ENCODE measurements at places on chromosomes 2 and 18.

- DNase-seq, result no peak
These were observed 682.0 kb upstream of the ID2 start for GRCh38 chr2:7999683-8000476.

- no peak for DNase-seq
These were observed 96.6 kb downstream of the NEDD4L start for GRCh38 chr18:58140387-58141325.

GRCh38 chr18:13147130-13147529, 71.4 kb upstream of the LDLRAD4 start:
- no peak for DNase-seq

- DNase-seq, result no peak
These were observed 56.5 kb downstream of the TCF7L1 start for GRCh38 chr2:85189606-85190270.

- DNase-seq, result no peak
These were observed 6.0 kb upstream of the NFE2L2 start for GRCh38 chr2:177270531-177270930.

DNA sequence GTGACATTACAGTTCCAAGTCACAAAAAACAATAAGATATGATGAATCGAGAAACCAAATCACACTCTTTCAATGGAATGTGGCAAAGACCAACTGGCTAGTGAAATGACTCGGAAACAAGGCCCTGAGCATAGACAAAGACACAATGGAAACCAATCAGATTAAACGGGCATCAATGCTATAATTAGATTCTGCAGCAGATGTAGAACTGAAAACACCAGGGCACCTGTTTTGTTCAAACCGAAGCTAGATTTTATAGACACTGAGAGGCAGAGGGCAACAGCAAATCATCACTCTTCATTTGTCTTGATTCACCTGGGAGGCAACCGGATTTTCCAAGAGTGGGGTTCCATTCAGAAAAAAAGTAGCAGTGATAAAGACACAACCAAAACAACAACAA, 92.8 kb upstream of the BARD1 start:
- no peak for DNase-seq

- no peak for DNase-seq
These were observed 87.1 kb downstream of the RTP5 start for GRCh38 chr2:241956521-241957110.

GRCh38 chr2:174673440-174673839, 75.8 kb upstream of the WIPF1 start:
- no peak for DNase-seq

DNA sequence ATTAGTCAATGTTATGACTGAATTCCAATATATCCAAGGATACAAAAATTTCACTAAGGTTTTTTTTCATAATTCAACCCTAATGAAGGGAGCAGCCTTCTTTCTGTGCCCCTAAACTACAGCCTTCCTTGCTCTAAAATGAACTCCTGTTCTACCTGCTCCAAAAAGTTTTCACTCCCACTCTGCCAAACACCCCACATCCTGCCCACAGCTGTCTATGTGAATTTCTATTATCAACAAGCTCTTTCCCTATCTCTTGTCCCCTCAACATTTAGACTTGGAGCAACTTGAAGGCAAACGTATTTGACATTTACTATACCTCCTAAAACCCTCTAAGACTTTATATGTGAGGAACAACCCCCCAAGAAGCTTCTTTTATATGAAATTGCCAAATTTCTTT, 2.5 kb downstream of the STAT4 start:
- DNase-seq, result no peak

DNA sequence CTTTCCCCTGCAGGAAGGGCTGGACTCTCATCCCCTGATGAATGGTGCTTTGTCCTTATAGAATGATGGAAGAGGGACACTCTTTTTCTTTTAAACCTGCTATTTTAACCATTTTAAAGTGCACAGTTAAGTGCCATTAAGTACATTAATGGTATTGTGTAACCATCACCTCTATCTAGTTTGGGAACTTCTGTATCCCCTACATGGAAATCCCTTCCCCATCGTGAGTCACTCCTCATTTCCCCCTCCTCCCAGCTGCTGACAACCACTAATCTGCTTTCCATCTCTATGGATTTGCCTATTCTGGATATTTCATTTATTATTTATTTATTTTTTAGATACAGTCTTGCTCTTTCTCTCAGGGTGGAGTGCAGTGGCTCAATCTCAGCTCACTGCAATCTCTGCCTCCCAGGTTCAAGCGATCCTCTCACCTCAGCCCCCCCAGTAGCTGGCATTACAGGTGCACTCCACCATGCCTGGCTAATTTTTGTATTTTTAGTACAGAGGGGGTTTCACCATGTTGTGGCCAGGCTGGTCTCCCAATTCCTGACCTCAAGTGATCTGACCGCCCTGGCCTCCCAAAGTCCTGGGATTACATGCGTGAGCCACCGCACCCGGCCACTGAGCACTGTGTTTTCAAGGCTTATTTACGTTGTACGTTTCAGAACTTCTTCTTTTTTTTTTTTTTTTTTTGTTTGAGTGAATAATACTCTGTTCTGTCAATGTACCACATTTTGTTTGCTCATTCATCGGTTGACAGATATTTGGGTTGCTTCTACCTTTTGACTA, 15.8 kb downstream of the DGKD start:
- no peak for DNase-seq

DNA sequence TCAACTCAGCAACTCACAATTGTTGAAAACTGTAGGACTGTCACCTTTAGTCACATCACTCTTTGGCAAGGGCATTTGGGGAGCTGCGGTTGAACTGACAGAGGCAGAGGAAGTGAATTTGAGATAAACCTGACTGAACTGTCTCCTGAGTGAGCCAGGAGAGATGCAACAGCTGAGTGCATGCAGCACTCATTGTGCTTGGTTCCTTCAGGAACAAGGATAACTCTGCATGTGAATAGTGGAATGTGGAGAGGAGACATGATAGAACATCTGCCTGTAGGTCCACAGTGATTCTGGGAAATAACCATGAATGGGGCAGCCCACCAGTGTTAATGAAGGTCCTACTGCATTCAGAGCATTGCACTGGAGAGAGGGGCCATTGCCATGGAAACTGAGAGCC, 494.7 kb downstream of the STK39 start:
- DNase-seq, result no peak

DNA sequence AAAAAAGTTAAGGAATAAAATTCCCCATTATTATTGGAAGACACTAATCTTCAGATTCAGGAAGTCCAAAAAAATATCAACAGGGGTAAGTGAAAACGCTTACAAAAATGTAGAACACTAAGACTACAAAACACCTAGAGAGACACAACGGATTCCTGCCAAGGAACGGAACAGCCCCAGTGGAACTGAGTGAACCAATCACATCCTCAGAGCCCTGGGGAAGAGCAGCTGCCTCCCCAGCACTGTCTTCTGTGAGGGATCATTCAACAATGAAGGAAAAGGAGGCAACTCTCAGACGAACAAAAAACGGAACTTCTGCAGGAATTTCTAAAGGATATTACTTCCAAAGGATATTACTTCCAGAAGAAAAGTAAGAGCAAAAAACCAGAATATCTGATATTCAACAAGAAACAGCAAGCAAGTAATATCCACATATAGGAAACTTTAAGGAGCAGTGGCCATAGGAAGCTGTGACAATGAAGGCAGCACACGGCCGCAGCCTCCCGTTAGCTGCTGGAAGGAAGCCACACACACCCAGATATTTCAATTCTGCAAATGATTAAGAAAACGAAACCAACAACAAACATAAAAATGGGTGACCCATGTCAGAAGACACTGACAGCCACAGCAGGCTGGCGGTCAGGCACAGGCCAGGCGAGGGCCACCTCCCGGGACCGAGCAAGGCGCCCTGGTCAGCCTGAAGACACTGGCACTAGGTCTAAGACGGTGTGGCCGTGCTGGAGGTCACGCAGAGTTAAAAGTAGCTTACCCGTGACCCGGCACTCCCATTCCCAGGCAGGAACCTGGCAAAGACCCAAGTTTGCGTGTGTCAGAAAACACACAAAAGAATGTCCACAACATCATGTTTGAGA, 81.8 kb downstream of the HDAC4 start:
- peak; percentile 35 for DNase-seq

DNA sequence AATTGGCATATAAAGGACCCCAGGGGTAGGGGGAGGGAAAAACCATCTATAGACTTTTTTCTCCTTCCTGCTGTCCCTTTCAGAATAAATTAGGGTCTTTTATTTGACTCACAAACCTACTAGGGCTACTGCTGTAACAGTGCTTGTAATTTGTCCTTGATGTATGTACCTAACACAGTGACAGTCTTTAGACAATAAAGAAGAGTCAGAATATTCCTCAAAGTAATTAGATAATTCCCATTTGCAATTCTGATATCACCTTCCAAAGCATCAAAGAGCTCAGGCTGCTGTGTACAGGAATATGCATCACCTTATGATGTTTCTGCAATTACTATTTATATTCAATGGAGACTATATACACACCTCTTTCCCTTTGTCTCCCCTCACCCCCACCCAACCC, 161.7 kb downstream of the MREG start:
- no peak for DNase-seq

DNA sequence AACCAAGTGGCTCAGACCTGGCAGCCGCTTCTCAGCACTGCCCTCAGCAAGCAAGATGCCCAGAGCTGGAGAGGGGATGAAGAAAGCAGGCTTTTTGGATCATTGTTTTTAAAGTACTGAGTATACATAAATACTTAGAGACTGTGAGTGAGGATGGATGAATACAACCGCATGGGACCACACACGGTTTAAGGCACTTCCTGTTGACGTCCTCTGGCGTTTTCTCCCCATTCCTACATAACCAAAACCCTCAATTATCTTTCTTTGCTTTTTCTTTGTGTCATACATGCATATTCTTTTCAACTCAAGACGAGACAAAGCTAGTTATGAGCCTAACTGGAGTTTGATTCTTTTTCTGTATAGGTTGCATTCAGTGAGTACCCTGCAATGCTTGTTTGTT, 198.4 kb downstream of the GALR1 start:
- DNase-seq, result no peak

- DNase-seq, result no peak
These were observed 425.7 kb downstream of the SETBP1 start for GRCh38 chr18:45106331-45106774.

GRCh38 chr2:157786663-157787363, 89.3 kb downstream of the ACVR1 start:
- DNase-seq, result no peak

GRCh38 chr18:10565835-10566234, 40.0 kb downstream of the NAPG start:
- DNase-seq, result no peak

- no peak for DNase-seq
These were observed 683 bp downstream of the GBX2 start for GRCh38 chr2:236167297-236168109.

- no peak for DNase-seq
These were observed 114.9 kb upstream of the MSTN start for GRCh38 chr2:190177249-190178040.

- no peak for DNase-seq
These were observed 26.5 kb upstream of the PXDN start for GRCh38 chr2:1770566-1771380.

GRCh38 chr2:183927406-183928325, 670.7 kb upstream of the ZNF804A start:
- no peak for DNase-seq

DNA sequence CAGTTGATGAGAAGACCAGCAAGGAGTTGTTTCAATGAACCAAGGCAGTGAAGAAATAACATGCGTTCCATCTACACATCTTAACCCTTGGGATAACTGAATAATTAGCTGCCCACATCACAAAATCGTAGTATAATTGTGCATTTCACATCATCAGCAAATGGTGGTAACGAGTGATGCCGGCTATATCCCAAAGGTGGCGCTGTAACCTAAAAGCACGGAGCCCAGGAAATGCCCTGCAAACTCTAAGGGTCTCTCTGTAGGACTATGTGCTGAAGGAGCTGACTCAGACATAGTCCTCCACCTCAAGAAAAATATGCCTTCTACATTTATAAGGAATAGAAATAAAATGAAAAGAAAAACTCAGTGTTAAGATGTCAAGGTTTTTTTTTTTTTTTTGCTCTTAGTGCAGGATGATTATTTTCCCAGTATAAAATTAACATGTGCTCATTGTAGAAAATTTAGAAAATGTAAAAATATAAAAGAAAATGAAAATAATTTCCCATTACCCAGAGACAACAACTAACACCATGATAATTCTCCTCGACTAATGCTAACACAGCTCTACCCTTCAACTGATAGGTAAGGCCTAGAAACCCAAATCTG, 23.1 kb upstream of the DSG3 start:
- DNase-seq, result no peak

DNA sequence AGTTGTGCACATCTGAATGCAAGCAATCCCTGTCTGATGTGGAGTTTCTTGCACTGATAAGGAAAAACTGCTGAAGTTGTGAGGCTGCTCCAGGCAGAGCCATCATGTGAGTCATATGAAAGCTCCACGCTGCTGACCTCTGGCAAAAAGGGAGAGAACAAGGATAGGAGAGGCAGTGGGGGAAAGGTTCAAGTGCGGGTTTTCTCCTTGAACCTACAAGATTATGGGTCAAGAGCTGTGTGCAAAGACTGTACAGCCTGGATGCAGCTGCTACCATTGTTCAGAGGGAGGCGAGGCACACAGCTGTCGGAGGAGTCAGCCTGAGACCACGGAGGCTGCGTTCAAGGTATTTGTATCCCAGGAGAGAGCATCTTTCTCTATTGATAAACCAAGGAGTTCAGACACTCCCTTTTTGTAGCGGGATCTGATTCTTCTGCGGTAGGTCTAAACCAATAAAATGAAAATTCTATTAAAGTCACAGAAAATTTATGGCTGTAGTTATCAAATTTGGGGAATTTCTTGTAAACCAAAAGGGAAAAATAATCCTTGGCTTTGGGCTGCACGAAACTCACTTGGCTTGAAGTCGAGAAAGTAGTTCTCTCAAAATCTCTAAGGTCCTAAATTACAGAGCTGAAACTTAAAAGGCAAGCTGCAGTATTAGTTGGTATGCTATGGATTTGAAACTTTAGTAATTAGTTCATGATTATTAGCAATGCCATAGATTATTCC, at the start of gene CDK15:
CDK15 (plus strand) TSS at position 96 of the 729 bp plus-strand sequence; CDS start at position 224, 128 bp downstream.
- no peak for DNase-seq

- no peak for DNase-seq
These were observed 107.5 kb upstream of the SERPINE2 start for GRCh38 chr2:224146356-224147160.

- DNase-seq, result no peak
These were observed 171.1 kb downstream of the HDAC4 start for GRCh38 chr2:239229545-239230279.

DNA sequence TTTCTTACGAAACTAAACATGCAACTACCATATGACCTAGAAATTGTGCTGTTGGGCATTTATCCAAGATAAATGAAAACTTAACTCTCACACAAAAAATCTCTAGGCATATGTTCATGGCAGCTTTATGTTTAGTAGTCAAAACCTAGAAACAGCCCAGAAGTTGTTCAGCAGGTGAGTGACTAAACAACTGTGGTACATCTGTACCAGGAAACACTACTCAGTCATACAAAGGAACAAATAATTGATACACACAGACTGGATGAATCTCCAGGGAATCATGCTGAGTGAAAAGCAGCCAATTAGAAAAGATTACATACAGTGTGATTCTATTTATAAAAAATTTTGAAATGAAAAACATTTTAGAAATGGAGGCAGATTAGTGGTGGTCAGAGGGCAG, 29.3 kb downstream of the DYNC2LI1 start:
- no peak for DNase-seq
